Activated gamma-delta T cell treated with Interleukin-2 at 50 U/mL for 16 hours (primary cell): ENCODE measurements at places on chromosomes 2 and 18.

GRCh38 chr2:152402780-152403759 lies 68.1 kb downstream of the FMNL2 start:
- DNase-seq, result no peak

DNA sequence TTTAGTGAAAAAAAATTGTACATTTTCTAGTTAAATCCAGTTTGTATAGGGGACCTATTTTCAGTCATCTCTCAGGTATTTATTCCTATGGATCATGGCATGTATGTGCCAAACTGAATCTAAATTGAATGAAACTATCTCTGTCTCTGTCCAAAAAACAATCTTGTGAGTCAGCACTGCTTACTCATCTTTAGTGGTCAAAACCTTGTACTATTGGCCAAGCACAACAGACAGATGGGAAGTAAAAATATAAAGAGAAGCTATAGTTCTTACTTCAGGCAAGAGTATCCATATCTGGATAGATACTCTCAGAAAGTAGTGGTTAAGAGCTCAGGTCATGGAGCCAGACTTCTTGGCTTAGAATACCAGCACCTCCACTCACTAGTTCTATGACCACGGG lies 76.0 kb upstream of the KLHL14 start:
- no peak for DNase-seq

DNA sequence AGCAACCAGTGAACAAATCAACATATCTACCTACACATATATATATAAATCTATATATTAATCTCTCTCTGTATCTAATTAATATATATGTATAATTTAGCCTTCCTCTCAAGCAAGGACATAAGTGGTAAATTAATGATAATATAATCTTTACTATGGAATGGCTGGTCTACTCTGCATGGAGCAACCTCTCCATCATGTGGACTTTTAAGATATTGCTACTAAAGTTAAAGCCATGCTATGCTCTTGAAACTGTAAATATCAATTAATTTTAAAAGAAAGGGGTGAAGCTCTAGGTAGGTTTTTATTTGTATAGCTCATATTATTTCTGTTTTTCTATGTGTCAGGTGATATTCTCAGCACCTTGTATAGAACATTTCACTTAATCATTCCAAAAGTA lies 147.0 kb downstream of the PPP1R1C start:
- no peak for DNase-seq

DNA sequence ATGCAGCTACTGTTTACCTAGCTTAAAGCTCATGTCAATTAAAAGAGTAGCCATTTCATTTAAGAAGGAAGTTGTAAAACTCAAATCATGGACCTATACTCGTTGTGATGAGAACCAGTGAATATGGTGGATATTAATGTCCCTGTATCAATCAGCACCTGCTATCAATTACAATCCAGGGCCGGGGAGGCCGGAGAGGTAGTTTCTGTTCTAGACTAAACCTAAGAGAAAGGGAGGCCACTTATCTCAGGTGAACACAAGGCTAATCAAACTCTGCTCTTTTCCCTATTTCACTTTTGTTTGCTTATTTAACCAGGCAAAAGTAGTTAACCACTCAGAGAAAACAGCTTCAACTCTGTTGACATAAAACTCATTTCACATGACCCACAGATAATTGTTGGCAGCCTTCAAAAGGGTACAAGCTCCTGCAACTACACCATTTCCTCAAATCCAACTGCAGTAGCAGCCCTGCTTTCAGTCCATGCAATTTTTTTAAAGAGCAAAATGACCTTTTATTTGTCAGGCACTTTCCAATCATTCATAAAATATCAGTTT lies 27.8 kb upstream of the SLC9A2 start:
- no peak for DNase-seq

DNA sequence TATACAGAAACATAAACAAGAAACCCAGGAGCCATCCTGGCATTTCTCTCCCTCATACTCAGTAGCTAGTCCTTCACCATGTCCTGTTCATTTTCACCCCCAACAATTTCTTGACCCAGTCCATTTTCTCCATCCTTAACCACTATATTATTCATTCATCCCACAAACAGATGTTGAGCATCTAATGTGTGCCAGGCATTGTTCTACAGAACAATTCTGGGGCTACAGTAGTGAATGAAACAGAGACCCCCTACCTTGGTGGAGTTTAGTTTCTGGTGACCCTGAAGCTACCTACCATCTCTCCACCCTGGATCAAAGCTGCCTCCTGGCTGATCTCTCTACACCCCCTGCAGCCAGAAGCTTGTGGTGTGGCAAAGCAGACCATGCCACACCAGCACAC lies 27.5 kb upstream of the BZW1 start:
- no peak for DNase-seq

GRCh38 chr2:67985586-67985985 lies 77.2 kb downstream of the C1D start:
- no peak for DNase-seq

GRCh38 chr2:224966613-224967012 lies 75.7 kb downstream of the DOCK10 start:
- DNase-seq, result no peak

DNA sequence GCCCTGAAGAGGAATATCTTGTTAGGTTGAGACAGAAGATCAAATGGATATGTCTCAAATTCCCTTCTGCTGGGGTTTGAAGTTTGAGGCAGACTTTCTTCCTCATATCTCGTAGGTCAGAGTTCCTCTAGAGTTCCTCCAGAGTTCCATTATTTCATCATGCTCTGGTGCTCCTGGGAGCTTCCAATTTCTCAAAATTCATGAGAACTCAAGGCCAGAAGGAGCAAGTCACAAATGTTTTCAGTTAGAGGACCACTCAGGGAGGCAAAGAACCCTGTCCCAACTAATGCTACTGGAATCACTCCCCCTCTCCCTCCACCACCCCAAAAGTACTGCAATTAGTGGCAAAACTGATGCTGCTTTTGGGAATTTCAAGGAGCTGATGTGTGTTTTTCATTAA lies 115.7 kb upstream of the RBMS1 start:
- DNase-seq, result no peak

GRCh38 chr2:68367953-68368653 lies 3.0 kb downstream of the PLEK start:
- no peak for DNase-seq

GRCh38 chr2:149611100-149611820 lies 23.7 kb upstream of the MMADHC start:
- DNase-seq, result no peak

DNA sequence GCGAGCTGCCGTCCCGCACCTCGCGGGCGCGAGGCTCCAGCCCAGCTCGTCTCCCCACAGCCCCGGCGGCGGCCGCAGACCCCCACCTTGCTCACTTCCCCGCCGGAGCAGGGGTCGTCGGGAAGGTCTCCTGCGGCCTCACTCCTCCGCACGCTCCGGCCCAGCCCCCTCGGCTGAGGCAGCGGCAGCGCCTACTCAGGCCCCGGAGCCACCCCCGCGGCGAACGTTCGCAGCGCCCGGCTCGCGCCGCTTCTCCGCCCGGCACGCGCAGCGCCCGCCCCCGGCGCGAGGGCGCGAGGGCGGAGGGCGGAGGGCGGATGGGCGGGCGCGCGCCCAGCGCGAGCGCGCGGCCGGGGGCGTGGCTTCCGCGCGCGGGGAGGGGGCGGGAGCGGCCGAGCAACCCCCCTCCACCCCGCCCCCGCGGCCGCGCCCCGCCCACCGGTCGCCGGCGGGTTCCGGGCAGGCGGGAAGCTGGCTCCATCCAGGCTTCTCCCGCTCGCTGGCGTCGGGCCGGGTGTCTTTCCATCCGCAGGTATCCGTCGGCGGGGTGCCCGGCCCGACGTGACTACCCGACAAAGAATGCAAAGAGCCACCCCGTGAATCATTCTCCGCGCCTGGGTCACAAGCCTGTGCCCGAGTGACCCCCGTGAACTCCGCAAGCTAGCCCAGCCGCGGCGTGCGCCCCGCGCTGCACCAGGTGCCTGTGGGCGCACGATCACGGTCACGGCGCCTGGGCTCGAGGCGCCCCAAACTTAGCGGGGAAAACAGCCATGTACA lies at the start of gene DTNB:
Gene DTNB, minus strand, starts transcription at position 278 of the 777 bp plus-strand sequence. CDS start 20,917 bp downstream, outside the sequence.
- peak; percentile 70 for DNase-seq

- DNase-seq, result no peak
These were observed 290.5 kb downstream of the GULP1 start for GRCh38 chr2:188582211-188582610.

DNA sequence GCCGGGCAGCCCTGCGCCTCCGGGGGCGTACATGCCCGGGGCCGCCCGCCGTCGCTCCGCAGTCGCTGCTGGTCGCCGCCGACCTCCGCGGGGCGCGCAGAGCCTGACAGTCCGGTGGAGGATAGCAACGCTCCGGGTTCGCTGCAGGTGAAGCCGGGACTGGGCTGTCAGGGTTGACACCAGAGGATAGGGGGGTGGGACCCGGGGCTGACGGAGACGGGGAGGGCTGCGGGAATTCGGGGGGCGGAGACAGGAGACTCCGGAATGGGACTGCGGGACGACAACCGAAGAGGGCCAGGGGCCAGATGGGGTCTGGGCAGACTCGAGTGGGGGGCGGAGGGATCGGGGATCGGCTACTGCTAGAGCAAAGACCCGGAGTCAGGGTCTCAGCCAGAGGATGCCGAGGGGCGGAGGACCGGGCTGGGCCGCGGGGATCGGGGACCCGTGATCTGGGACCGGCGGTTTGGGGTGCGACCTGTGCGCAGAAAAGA lies 403 bp downstream of the TMEM127 start:
- DNase-seq, result peak; percentile 36

- DNase-seq, result no peak
These were observed 797 bp downstream of the ANO7 start for GRCh38 chr2:241189093-241189855.

- DNase-seq, result no peak
These were observed 654 bp downstream of the COMMD1 start for GRCh38 chr2:61906186-61906470.

DNA sequence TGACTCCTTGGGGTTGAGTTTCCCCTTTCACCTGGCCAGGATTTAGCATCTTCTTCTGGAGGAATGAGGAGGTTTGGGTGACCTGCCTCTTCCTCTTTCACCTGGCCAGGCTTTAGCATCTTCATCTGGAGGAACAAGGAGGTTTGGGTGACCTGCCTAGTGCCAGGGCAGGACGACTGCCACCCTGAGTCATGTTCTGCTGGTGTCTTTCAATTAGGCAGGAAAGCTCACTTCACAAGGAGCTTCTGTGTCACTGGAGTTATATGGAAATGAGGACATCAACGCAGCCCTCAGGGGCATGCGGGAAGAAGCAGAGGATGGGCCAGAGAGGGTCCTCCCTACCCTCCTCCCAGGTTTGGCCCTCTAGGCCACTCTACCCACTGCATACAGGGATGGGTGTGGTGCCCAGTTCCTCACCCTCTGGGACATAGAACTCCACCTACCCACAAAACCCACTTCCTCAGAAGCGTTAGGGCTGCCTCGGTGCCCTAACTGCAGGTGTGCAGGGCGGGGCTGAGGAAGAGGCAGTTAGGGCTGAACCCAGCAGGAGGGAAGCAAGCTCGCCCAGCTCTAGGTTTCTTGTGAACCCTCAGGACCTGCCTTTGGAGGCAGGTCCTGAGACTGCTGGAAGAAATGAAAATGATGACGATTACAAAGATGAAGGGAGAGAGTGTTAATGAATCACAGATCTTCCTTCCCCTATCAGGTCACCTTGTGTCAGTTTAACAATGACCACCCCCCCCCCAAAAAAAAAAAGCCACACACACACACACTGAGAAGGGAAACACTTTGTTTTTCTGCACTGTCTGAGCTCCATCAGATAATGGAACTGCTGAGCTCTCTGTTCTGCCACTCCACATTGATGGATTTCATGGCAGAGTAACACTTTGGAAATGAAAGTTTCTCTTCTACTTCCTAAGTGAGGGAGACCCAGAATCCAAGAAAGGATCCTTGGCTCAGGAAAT lies 71.0 kb downstream of the ARL4C start:
- DNase-seq, result peak; percentile 78

DNA sequence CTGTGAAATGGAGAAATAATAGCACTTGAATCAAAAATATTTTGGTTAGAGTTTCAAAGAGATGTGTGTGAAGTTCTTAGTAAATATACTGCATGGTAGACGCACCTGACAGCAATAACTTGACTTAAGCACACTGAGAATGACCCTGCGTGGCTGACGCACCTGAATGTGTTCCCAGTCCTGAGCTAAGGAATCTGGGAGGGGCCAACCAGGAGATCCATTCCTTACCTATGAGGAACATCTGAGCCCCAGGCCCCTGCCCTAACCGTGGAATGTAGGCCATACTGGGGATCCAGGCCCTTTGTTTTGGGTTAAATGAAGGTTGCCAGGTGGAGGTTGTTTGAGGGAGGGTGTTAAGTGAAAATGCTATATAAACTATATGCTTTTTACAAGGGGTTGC lies 284.4 kb downstream of the RBM43 start:
- no peak for DNase-seq

- DNase-seq, result no peak
These were observed 135.9 kb downstream of the ZNF407 start for GRCh38 chr18:74733598-74733997.

GRCh38 chr2:66567729-66568128 lies 132.8 kb downstream of the MEIS1 start:
- DNase-seq, result no peak

DNA sequence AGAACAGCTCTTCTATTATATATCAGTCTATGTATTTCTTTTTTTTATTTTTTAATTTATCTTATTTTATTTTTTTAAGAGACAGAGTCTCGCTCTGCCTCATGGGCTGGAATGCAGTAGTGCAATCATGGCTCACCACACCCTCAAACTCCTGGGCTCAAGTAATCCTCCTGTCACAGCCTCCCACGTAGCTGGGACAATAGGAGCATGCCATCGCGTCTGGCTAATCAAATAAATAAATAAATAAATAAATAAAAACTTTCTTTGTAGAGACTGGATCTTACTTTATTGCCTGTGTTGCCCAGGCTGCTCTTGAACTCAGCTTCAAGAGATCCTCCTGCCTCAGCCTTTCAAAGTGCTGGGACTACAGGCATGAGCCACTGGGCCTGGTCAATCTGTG lies 117.0 kb downstream of the RBMS1 start:
- DNase-seq, result no peak

DNA sequence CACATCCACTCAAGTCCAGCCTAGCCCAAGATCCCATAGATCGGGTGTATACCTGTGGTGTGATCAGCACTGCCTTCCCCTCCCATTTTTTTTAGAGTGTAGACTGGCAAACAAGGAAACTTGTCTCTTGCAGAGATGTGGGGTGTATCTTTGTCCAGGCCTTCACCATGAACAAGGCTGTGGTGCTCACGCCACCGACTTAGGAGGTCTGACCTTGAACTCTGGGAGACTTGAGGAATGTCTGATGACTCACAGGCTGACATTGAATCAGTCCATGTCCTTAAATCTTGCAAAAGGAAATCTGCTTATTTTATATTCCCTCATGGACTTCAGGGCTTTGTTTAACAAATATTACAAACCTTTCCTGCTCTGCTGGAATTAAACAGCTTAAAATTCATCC lies 4.5 kb upstream of the CTIF start:
- DNase-seq, result no peak

DNA sequence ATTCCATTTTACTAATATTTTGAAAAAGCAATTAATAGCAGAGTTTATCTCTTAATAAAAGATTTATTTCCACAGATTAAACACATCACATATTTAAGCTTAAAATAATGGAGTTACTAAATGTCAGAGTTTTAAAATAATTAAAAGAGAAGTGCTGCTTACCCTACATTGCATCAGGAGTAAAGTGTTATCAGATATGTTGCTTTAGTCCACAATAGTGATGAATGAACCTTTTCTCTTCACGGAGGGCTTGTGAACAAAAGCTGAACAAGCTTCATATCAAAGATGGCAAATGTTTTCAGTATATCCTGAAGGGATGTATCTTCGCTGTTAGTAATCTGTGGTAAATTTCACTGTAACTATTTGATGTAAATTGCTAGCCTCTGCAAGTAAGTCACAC lies 69.4 kb upstream of the TTC27 start:
- no peak for DNase-seq
